Bronchial epithelial cell (primary cell): ENCODE measurements at places on chromosomes 5 and 9. TPM values are rescaled to one million over a fixed set of nuclear protein-coding genes. Genes with fewer than 3 reads are reported as not detected.
A peak's percentile ranks its signal among the peaks of the same experiment; 100 is the strongest.

DNA sequence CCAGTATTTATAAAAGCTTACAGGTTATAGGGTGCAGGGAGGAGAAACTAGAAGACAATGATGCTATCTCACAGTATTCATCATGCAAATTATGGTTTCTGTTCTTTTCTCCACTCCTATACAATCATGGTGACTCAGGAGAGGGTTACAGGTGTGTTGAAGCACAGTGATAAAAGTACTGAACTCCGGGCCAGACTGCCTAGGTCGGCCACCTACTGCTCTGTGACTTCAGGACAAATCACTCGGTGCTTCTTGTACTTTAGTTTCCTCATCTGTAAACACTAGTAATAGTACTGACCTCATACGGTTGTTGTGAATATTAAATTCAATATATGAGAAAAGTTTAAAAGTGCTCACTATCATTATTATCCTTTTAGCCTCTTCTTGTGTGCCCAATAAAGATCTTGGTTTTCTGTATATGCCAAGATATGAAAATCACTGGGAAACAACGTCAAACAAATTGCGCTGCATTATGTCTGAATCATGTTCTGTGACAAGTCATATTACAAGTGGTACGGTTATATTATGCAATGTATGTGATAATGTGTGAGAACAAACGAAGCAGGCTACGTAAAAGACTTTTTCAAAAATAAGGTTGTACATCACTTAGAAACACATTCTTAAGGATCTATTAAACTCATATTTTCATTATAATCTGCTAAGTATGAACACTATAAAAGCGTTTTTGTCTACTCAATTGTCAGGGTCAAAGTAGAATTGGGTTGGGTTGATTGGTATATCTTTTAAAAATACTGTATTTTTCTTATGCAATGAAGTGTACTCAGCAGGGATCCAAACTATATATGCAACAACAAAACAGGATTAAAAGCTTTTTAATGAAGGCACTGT lies 153.3 kb downstream of the EFNA5 start:
- DNase-seq, result no peak

DNA sequence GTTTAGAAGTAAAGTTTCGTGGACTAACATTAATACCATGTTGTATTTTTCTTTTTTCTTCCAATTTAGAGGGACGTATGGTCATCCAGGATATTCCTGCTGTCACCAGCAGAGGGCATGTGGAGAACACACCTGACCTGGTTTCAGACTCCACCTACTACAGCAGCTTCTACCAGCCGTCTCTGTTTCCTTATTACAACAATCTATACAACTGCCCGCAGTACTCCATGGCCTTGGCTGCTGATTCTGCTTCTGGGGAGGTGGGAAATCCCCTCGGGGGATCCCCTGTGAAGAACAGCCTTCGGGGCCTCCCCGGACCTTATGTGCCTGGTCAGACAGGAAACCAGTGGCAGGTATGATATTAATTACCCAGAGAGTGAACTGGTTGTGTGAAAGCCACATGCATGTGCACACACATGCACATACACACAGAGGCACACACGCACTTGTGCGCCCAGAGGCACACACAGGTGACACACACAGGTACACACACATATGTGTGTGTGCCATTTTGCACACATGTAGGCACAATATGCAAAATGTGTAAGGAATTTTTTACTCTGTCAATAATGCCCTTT lies 52.4 kb downstream of the DMRT1 start:
- DNase-seq, result peak; percentile 69

- DNase-seq, result no peak
These were observed 25.5 kb downstream of the KCNMB1 start for GRCh38 chr5:170363671-170364070.

DNA sequence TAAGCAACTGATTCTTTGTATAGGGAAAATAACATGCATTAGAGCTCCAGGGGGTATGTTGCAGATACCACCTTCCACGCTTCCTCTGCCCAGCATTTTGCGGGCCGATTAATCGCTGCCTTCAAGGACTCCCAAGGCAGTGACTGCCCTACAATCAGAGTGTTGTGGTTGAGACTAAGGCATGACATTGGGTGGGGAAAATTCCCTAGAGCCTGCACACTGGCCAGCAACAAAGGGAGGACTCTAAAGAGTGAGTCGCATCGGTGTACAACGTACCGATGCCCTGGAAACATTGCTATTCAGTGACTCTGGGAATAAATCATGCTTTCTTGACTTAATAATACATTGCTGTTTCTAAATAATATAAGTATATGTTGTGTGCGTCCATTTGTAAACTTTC lies 119.7 kb downstream of the ZNF462 start:
- no peak for DNase-seq

DNA sequence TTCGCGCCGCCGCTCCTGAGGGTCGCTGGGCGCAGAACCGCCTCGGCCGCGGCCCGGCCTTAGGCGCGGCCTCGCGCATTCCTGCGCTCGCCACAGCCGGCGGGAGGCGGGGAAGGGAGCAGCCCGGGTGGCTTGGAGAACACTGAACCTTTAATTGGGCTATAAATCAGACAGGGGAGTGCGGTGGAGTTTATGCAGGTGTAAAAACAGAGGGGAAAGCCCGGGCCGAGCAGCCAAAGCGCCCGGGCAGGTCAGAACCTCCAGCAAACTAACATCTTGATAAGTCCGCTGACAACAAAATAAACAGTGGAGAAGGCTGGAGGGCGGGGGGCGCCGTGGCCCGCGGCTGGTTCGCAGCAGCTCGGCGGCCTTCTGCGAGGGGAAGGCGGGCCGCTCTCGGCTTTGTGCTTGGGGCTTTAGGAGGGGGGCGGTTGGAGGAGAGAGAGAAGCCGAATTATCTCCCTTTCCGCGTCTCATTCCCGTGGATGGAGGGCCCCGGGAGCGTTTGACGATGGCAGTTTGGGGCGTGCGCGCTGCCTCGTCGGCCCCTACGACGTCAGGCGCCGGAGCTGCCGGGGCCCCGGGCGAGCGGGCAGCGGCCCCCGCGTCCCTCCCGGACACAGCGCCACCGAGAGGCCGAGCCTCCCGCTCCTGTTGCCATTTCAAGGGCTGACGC lies 11.3 kb downstream of the FOXD1 start:
- DNase-seq, result no peak

GRCh38 chr9:78613006-78613405 lies 316.1 kb downstream of the PSAT1 start:
- DNase-seq, result no peak

GRCh38 chr9:131173995-131174394 lies 48.6 kb downstream of the NUP214 start:
- DNase-seq, result no peak

DNA sequence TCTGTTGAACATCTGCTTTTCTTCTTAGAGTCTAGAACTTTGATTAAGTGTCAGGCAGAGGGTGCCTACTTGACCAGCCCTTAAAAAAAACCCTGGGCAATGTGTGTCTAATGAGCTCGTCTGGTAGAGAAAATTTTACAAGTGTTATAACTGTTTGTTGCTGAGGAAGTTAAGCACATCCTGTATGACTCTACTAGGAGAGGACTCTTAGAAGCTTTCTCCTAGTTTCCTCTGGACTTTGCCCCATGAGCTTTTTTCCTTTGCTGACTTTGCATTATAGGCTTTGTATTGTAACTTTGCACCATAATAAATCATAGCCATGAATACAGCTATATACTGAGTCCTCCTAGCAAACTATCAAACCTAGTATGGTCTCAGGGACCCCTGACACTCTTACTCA lies 39.4 kb downstream of the GNG10 start:
- no peak for DNase-seq

DNA sequence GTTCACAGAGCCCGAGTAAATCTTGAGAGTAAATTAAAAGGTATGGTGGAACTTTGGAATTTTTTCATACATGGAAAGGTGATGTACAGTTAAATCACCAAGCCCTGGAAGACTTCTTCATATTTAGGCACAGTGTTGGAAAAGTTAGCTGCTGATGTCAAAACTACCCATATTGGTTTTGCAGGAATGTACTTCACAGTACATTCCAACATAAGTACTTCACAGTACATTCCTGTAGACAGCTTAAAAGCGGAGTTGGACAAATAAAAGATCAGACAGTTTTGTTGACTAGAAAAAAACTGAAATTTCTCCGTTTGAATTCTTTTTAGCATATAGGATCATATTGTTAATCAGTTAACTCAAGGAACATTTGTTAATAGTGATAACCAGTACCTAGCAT lies 1.8 kb downstream of the RANBP17 start:
- peak; percentile 12 for DNase-seq

DNA sequence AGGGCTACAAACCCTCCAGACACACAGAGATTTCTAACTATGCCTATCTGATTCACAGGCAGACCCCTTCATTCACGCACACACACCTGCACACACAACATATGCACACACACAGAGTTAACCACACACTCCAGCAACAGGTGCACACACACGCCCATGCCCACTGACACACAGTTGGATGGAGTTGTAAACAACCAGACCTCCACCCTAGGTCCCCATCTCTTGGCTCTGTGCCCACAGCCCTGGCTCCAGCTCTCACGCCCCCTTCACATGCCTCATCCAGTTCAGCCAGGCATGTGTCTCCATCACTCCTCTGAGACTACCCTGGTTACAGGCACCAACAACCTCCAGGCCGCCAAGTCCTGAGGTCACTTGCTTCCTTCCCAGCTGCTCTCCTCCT lies 61.1 kb downstream of the PSD2 start:
- DNase-seq, result no peak

GRCh38 chr5:158754018-158754514 lies 345.6 kb downstream of the EBF1 start:
- DNase-seq, result no peak

- DNase-seq, result no peak
These were observed 4.7 kb upstream of the UBLCP1 start for GRCh38 chr5:159258361-159258760.

DNA sequence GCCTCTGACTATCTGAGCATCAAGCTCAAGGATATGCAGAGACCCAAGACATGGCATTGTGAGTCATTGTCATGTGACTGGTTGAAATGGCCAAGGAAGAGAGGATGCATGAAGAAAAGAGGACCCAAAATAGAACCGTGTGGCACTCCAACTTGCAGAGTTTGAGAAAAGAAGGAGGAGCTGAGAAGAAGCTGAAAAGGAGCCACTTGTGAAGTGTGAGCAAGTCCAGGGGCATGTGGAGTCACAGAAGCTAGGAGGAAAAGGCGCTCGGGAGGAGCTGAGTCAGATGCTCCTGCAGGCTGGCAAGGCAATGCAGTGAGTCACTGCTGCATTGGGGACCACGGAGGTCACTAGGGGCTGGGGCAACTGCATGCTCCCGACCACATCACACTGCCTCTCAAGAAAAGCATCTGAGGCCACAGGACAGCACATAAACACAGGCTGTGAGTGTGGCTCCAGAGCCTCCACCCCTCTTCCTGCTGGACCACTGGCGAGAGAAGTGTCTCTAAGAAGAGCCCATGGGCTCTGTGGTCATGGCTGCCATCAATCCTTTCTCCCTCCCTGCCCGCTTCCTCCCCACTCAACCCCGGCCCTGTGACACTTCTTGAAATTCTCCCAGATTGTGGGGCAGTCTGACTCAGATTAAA lies 197.6 kb downstream of the DRD1 start:
- DNase-seq, result peak; percentile 94

DNA sequence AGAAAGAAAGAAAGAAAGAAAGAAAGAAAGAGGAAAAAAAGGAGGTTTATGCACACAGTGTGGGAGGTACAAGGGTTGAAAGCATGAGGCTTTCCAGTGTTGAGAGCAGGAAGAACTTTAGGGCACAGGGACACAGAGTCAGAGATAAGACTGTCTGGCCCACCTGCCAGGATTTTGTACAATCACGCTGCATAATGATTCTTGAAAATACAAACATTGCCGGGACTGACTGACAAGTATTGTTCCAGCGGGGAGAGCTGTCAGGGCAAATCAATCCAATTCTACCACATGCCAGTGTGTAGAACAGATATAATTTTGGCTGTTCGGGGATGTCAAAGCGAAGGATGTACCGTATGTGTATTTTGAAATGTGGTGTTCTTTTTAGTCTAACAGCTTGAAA lies 254.7 kb downstream of the NTRK2 start:
- no peak for DNase-seq

DNA sequence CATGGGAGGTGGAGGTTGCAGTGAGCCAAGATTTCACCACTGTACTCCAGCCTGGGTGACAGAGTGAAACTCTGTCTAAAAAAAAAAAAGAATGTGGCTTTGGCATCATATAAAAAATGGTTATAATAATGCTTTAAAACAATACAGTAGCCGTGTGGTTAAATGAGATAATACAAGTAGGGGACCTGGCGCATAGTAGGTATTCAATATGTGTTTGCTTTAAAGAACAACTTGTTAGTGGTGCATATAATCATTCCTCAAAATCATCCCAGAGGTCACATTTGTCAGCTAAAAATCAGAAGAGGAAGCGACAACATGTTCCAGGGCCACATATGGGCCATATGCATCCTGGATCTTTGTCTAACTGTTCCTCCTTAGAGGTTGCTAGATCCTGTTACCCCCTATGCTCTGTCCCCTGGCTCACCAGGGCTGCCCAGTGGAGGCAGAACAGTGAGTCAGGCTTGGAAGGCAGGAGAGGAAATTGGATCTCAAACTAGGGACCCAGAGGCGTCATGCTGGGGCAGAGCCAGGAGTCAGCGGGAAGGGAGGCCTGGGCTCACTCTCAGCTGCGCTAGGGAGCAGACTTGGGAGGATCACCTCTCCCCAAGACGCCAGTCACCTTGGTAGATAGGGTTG lies 27.7 kb downstream of the LHX6 start:
- peak; percentile 36 for DNase-seq

- DNase-seq, result no peak
These were observed 485.2 kb upstream of the CDH9 start for GRCh38 chr5:27523629-27524028.

DNA sequence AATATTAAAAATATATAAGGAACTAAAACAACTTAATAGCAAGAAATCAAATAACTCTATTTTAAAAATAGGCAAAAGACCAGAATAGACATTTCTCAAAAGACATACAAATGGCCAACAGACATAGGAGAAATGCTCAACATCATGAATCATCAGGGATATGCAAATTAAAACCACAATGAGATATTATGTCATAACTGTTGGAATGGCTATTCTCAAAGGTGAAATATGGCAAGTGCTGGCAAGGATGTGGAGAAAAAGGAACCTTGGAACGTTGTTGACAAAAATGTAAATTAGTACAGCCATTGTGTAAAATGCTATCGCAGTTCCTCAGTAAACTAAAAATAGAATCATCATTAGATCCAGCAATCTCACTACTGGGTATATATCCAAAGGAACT lies 468.5 kb downstream of the NFIB start:
- peak; percentile 88 for DNase-seq

Gene OR1J2
- not detected in 2 replicates for total RNA-seq

Gene ENTREP1
- total RNA-seq, result 0.53 and 0.77 TPM in 2 replicates

Gene PCDHB15
- total RNA-seq, result under 0.01 and 0.51 TPM in 2 replicates

Gene PCA3
- not detected in 2 replicates for total RNA-seq

Gene HABP4
- 6.6 and 7.0 TPM in 2 replicates for total RNA-seq
